Activated CD4-positive, alpha-beta T cell treated with anti-CD3 and anti-CD28 coated beads, Interleukin-2, amount 50 U/mL, for 48 hours (primary cell): ENCODE measurements at places on chromosomes 3 and 15.

GRCh38 chr15:62348623-62349022, 183.5 kb upstream of the C2CD4B start:
- no peak for DNase-seq

DNA sequence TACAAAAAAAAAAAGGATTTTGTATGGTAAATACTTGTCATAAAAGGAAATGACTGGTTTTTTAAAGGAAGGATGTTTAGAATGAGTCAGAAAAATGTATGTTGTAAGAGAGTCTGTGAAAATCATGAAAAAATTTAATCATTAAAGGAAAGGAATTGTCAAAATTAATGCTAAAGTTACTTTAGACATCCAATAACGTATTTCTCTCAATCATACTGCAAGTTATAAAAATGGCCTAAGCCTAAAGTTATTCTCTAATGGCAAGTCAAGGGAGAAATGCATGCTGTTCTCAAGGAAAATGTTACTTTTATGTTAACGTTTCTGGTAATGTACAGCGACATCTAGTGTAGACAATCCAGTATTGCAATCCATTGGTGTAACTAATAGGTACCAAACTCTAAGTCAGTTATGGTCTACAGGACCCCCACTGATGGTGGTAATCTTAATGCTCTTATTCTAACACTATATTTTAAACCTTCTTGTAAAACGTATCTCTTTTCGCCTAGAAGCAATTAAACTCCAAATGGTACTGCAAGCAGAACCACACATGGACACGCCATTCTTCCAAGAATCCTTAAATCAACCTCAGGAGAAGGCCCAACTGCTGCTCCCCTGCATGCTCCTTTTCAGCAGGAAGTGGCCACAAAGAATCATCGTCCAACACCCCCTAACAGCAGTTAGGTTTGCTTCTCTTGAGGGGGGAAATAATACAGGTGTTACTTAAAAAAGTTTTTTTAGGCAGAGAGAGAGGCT, 35.2 kb downstream of the NCEH1 start:
- no peak for DNase-seq

- DNase-seq: no peak
Measured at GRCh38 chr3:185936273-185936629, 1.6 kb downstream of the TRA2B start.

DNA sequence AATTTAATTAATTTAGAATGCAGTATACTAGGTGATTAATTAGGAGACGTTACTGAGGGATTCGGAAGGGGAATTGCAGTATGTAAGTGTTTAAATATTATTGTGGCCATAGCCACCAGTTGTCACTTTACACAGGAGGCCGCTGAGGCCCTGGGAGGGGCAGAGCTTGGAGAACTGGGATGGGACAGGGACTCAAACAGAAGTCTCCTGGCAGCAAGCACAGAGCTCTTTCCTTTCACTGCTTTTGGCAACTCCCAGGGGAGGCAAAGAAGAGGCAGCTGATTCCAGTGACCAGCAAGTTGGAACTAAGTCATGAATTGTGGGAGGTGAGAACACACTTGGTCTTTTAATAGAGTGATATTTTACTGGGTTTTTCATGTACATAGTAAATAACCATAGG, 248.6 kb downstream of the RPLP1 start:
- no peak for DNase-seq

- DNase-seq: no peak
Measured at GRCh38 chr3:169118666-169119370, 544.7 kb downstream of the MECOM start.

DNA sequence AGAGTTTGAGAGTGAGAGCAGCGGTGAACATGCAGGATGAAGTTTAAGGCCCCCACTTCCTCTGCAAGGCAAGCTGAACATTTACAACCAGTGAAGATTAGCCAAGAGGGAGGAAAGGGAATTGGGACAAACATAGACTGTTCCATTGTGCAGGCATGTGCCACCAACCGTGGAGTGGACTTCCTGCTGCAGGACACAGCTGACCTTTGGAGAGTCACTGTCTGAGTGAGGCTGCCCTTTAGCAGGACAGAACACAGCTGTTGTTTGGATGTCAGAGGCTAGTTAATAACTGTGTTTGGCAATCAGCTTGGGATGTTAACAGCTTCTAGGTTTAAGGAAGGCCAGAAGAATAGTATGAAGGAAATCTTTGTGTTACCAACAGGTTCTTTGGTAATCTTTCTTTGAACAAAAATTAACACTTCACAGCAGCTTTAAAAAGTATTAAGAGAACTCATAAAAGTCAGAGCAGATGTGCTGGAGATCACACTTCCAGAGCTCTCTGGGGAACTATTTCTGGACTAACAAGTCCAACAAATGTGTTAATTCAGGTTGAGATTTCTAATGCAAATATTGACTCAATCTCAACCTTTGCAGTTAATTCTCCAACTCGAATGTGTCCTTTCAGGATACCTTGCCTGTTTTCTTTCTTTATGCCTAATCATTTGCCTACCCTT, 31.4 kb downstream of the CTDSPL start:
- DNase-seq: no peak

GRCh38 chr15:73283366-73283962, 85.3 kb downstream of the HCN4 start:
- no peak for DNase-seq

DNA sequence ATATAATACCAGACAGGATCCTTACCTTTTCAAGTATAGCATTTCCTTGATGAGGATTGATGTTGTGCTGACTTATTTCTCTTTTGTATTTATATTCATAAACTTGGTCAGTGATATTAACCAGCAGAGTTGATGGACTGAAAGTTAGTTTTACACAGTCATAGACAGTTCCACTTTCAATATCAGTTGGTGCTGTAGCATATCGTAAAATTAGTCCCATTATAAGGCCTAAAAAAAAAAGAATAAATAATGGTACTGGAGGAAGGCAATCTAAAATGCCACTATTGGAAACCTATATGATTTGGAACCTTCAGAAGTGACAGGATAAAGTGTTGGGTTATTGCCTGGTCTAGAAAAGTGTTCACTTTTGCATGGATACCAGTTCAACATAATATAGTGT, 16.3 kb downstream of the SLC9A9 start:
- no peak for DNase-seq

- no peak for DNase-seq
Measured at GRCh38 chr3:15339786-15340215, 7.4 kb upstream of the SH3BP5 start.

DNA sequence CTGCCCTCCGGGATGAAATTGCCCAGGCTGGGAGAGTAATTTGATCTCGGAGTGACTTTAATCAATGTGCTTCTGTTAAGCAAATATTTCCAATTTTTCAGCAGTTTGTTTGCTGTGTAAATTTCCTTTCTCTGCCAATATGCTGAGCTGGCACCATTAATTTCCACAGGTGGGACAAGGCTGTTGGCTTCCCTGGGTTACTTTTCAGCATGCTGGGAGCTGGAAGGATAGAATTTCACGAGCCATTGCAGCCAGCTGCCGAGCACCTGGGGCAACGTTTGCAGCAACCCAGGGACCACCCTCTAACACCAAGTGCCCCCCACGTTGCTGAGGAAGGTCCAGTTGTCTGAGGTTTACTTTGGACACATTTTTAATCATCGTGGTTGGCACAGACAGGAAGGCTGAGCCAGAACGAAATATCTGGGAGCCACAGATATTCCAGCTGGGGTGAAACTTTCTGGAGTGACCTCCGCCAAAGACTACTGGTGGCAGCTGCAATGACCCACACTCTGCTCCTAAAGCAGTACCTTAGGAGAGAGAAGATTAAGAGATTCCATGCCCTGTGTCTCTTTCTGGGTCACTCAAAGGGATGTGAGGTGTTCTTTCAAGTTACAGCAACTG, 293.3 kb upstream of the RGMA start:
- no peak for DNase-seq

DNA sequence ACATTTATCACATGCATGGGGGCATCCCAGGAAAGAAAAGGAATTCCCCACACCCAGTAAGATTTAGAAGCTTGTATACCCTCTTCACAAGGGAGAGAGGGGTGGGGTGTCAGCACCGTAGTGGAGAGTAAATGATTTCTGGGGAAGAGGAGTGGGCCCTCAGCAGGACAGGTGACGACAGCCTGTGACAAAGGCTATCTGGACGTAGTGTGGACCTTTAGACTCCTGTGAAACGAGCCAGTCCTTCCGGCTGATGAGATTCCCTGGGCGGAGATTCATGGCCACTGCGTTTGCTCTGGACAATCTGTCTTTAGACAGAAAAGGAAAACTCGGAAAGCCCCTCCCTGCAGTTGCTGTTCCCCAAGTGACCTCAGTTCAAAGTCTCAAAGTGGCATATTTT, 1.7 kb upstream of the FAM3D start:
- no peak for DNase-seq

- DNase-seq: no peak
Measured at GRCh38 chr15:56207092-56207491, 36.6 kb downstream of the RFX7 start.

DNA sequence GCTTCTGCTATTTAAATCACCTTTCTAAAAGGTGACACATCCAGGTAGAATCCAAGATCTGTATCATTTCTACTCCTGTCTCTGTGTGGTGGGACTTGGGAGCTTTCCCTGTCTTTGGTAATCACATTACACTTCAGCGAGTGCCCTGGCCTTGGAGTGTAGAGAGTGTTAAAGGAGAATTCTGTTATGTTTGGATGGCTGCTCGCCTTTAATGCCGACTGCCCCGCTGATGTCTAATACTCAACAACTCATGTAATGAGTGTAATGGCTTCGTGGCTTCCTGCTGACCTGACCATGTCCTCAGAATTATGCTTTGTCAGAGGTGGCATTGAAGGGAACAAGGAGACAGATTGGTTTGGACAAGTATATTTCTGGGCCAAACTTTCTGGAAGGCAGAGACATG, 66.3 kb upstream of the LRTM1 start:
- DNase-seq: no peak
